ENCODE measurements at places on chromosomes 4 and X.
A peak's percentile ranks its signal among the peaks of the same experiment; 100 is the strongest.

DNA sequence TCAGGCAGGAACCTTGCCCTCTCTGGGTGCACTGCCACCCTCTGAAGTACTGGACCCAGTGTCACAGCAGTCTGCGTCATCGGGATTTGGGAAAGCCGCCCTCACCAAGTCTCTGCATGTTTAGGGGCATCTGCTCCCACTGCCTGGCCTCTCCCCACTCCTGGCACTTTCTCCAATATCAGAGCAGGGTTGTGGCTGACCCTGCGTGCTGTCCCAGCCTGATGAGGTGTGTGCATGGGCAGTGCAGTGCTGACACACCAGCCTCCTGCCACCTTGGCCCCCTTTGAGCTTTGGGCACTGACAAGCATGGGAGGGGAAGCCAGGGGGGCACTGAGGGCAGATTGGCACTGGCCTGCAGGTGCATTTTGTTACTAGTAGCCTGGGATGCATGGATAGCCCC is 652.5 kb downstream of the GABRG1 start:
- no peak for DNase-seq

DNA sequence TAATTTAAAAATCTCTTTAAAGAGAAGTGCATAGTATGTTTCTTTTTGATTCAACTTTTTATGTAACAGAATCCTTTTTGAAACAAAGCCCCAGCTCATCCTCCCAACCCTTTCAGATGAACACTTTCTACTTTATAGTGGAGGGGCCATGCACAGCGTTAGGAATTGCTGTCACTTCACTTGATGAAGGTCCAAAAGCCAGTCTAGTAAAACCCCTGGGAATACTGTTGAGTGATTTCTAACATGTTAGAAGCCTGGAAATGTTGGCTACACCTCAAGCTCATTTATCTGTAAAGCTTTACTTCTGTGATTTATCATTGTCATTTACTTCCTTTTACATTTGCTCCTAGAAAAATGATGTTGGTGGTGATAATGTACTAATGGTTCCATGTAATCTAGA is 1608.9 kb upstream of the TENM3 start:
- no peak for DNase-seq

DNA sequence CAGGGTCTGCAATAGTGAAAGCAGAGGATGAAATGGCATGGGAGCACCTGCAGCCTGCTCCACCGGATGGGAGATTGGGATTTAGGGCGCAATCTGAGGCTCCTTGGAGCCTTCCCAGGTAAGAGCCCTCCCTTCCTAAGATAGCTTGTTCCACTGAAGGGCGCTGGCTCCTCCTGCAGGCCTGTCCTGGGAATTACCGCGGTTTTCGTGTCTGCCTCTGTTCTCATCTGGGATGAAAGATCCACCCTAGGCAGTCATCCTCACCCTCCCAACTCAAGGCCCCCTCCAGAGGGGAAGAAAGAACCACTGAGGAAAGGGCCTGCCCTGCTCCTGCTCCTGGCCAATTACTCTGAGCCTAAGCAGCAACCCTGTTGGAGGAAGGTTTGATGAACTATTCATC is 547.5 kb downstream of the SMARCA1 start:
- no peak for DNase-seq

- DNase-seq = no peak
These were observed 328.7 kb downstream of the PCDH18 start for GRCh38 chr4:137203601-137204000.

- peak; percentile 34 for DNase-seq
These were observed 36.6 kb downstream of the CCNG2 start for GRCh38 chr4:77193511-77194102.

DNA sequence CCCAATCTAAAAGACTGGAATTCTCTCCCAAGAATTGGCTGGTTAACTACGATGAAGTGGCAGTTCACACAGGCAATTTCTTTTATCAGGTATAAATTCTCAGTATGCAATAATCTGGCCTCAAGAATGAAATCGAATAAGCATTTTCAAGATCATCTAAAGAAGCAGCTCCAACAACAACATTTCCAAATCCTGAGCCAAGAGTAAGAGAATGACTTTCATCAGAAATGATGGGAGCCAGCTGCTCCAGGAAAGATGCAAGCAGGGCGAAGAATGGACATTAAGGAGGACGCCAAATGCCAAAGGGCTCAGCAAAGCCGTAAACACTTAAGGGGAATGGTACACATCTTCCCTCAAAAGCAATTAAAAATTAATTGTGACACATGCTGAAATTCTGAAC is 12.0 kb downstream of the ADAMTS3 start:
- no peak for DNase-seq

DNA sequence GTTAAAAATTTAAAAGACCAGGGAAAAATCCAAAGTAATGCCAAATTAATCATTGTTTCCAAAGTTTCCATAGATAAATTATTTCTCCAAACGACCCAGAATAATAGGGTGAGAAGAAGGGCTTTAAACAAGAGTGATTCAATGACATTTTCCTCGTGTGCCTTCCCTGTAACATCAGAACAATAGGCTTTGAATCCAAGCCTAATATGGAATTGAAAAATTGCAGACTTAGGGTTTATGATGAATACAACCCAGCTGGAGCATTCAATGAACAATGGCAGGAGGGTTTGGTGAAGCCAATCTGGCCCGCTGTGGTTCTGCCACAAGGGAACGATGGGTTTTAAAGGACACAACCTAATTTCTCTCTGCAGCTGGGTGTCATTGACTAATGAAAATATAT is 94.2 kb downstream of the CBLL2 start:
- DNase-seq = no peak

DNA sequence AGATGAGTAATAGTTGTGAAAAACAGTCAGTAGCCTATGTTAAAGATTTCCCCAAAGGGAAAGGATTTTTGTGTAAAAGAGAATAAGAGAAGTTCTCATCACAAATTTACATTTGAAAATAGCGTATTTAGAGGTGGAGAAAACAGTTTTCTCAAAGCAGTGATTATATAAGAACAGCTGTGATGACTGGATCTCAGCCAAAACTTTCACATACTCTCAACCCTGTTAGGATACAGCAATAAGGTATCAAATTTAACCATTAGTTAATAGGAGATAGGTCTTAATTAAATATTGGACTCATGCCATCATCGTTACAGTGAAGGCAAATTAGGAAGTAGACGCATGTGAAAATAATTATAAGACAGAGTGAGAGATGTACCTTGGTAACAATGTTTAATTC is 622.7 kb downstream of the PCDH18 start:
- DNase-seq = no peak

DNA sequence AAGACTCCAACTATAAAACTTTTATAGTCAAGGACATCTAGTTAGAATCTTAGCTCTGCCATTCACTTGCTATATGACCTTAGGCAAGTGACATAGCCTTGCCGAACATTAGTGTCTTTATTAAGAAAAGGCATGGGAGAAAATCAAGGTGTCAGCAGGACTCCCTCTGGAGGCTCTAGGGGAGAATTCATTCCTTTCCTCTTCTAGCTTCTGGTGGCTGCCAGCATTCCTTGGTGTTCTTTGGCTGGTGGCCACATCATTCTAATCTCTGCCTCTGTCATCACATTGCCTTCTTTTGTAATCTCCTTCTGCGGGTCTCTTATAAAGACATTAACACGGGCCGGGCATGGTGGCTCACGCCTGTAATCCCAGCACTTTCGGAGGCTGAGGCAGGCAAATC is 99.8 kb downstream of the PPP1R2C start:
- DNase-seq = no peak

- DNase-seq = no peak
These were observed 32.7 kb downstream of the CWH43 start for GRCh38 chr4:49018718-49019295.

DNA sequence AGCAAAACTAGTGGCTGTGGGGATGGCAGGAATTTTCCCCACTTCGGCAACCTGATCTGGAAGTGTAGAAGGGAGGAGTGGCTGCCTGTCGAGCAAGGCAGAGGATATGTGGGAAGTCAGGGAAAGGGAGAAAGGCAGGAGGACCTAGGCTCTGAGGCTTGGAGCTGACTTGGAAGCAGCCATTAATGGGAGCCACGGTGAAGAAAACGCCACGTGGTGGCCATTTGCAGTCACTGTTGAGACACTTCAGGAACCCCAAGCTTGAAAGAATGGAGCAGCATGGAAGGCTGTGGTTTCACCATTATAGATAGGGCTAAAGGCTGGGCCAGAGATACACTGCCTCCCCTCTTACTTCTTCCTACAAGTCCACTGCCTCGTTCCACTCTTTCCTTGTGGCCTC is 41.8 kb upstream of the MAML3 start:
- DNase-seq = no peak

DNA sequence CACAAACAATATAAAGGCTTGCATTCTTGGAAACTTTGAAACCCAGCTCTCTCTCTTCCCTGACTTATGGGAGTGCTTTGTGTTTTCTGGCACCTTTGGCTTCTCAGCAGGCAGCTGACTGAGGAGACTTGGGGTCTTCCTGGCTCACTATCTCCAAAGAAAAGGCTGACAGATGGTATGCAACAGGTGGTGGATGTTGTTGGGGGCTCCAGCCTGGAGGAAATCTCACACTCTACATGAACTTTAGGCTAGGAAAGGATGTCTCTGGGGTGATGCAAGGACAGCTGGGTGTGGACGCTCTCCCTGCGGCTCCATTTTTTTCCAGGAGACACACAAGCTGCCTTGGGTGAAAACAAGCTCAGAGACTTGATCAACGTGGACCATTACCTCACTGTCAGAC is 67.4 kb downstream of the DNAAF6 start:
- no peak for DNase-seq

DNA sequence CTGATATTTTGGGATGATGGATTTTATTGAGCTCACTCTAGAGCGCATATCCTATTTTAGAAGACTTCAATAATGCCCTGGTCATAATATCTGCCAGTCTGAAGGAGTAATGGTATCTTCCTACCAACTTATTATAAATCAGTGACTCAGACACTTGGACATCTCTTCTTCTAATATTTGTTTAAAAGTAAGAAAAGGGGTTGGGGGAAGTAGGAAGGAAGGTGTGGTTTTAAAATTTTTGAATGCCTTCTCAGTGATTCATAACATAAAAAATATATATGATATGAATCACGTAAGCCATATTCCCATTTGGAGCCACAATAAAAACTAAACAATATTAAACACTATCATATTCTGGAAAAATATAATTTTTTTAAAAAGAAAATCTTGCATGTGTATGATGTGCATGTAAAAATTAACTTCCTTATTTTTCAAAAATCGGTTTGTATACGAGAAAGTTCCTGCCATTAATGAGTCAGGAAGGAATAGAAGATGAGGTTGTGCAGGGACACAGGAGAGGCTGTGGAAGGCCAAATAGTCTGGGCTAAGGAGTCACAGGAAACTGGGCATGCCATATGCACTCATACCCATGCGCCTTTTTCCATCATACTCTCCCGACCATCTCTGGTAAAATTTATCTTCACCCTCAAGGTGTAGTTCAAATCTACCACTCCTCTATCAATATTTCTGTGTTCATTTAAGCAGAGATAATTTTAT is 286.5 kb downstream of the EPHA5 start:
- DNase-seq = no peak

GRCh38 chr4:120680647-120681228 is 241.8 kb downstream of the PRDM5 start:
- no peak for DNase-seq

- DNase-seq = no peak
These were observed 57.0 kb downstream of the DCAF8L1 start for GRCh38 chrX:27924261-27924660.

- DNase-seq = no peak
These were observed 41.7 kb downstream of the LIN54 start for GRCh38 chr4:82968972-82969371.

- DNase-seq = no peak
These were observed 10.1 kb downstream of the SULT1B1 start for GRCh38 chr4:69750346-69750745.

DNA sequence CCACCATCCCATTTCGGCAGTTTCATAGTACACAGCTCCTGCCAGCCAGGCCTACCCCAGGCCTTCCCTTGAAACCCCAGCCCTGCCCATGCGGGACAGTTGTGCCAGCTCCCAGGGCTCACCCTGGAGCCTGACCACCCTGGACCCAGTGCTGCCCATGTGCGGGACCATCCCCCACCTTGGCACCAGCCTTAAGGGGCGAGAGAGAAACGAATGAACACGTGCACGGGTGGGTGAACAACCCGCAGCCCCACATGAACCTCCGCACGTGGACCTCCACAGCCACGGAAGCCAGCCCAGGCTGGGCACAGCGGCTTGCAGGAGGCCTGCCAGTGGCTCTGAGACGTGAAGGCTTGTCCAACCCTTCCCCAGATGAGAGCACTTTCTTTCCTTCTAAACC is 76.0 kb upstream of the MXD4 start:
- DNase-seq = no peak

GRCh38 chr4:6475492-6476020 is 3.1 kb upstream of the PPP2R2C start:
- DNase-seq = no peak

DNA sequence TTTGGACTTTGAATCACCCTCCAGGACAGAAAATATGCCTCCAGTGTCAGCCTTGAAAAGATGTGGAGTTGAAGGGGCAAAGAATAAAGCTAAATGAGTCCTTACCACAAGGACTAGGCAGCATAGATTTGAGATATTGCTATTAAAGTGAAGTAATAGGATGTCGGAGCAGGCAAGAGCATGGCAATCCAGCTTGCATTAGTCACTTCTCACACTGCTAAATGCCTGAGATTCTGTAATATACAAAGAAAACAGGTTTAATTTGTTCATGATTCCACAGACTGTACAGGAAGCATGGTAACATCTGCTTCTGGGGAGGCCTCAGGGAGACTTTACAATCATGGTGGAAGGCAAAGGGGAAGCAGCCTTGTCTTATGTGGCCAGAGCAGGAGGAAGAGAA is 109.8 kb upstream of the PCDH7 start:
- DNase-seq = no peak

GRCh38 chr4:165563851-165564250 is 185.0 kb downstream of the CPE start:
- DNase-seq = no peak

DNA sequence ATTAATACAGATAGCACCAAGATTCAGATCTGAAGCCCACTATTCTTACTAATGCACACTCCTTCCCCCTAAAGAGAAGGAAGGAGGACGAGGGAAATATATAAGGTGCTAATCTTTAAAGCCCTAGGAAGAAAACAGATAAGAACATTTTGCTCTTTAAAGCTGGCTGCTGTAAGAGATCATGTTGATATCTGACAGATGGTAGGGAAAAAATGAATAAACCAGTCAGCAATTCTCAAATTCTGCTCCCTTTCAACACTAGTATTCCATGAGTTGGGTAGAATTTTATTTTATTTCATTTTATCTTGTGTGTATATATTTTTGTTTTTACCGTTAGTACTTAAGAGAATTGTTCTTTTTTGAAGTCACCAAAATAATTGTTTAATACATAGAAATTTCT is 19.2 kb downstream of the OTC start:
- DNase-seq = no peak

DNA sequence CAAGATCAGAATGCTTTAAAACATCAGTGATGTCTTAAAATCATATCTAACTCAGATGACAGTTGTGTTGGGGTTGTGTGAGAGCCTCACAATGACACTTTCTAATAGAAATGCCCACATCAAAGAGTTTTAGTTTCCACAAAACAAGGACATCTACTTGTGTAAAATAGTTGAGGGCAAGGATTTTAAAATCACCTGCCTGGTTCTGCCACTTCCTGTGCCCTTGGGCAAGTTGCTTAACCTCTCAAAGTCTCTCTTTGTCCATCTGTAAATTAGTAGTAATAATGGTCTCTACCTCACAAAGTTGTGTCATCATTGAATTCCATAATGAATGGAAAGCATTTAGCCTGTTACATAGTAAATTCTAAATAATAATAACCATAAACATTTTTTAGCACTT is 41.9 kb upstream of the RELL1 start:
- DNase-seq = no peak

- DNase-seq = no peak
These were observed 80.1 kb downstream of the TLL1 start for GRCh38 chr4:165953181-165953580.

- no peak for DNase-seq
These were observed 39.5 kb downstream of the NOP14 start for GRCh38 chr4:2923668-2924173.
